Activated CD8-positive, alpha-beta memory T cell treated with anti-CD3 and anti-CD28 coated beads for 1 hour (primary cell): ENCODE measurements at places on chromosomes 11 and 22.
A peak's percentile ranks its signal among the peaks of the same experiment; 100 is the strongest.

DNA sequence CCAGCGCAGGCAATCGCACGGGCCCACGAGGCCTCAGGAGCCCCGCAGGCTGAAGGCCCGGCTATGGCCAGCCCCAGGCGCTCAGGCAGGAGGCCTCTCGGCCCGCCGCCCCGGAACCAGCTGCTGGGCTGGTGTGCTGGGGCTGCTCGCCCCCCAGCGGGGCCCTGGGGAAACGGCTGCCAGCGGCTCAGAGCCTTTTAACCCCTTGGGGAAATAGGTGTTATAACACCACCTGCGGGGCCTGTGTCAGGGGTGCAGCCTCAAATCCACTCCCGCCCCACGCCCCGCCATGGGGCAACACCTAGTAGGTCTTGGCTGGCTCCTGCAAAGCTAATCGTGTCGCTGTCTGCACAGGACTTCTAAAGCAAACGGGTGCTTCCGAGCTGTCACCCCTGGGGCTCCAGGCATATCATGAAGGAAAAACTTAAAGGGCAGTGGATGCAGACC is 237.4 kb downstream of the TTC28 start:
- peak; percentile 38 for DNase-seq

GRCh38 chr22:38124236-38124974 is 13.9 kb upstream of the BAIAP2L2 start:
- DNase-seq: no peak

GRCh38 chr11:130409594-130410388 is 18.6 kb downstream of the ADAMTS8 start:
- DNase-seq: no peak

DNA sequence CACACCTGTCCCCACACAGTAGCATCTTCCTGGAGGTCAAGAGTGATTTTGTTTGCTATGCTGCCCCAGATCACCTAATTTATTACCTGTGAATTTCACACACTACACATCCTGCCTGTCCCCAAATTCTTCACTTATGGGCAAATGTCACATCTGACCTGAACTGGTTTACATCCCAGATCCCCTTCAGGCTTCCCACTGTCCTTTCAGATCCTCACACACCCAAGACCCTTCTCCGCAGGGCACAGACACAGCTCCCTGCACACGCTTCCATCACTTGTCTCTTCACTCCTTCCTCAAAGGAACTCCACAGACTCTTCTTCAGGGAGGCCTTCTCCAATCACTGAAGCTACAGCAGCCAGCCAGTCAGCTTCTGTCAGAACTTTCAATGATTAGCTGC is 118.7 kb upstream of the IGLL5 start:
- DNase-seq: no peak
